ENCODE measurements at places on chromosomes 1 and 21.

- no peak for DNase-seq
These were observed 35.0 kb downstream of the BATF3 start for GRCh38 chr1:212664409-212665199.

DNA sequence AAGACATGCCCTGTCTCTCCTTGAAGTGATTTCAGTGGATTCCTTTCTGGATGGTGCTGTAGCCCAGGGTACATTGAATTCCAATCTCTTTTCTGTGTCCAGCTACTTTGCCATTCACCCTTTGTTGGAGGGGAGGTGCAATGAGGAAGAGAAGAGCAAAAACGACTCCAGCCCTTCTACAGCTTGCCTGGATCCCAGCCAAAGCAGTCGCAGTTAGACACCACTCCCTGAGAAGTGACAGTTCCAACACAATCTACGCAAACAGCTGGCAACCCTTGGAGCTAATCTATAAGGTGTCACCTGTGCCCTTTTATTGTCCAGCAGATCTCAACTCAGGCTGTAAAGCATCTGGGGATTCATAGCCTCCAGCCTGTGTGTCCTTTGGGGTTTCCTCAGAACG lies 4.6 kb downstream of the CD244 start:
- DNase-seq, result no peak

DNA sequence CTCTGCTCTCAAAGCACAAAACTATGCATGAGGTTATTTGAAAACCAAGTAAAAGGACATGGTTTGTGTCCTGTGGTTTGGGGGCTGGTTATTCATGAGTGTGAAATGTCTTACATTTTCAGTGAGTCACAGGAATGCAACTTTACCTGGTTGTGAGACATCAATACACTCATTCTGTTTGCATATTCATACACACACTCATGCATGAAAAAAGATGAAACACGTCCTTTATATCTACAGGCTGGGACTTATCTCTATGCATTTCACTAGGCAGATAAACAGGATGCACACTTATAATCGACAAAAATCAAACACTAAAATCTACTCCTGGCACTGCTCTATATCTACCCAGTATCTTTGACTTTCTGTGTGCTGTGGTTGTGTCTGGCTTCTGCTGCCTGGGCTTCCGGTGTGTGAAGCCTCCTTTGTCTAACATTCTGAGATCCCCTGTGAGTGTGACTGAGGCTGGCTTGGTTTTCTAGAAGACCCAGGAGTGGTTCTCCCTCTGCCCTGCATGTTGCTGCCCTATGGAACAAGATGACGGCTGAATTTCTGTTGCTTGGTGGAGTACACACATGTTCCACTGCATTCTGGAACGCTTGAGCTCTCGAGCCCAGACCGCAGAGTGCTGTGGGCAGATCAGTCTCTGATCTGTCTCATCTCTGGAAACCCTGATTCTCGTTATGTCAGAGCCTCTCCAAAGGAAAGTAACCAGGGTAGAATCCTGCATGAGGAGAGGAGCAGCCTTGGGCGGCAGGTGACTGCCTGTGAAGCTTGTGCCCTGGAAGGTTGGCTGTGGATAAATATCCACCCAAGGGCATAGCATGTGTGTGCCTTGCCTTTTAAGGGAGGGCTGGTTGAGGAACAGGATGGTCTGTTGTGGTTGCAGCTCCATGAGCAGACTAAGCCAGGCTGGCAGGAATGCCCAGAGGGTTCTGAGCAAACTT lies 19.7 kb upstream of the FASLG start:
- DNase-seq, result no peak

DNA sequence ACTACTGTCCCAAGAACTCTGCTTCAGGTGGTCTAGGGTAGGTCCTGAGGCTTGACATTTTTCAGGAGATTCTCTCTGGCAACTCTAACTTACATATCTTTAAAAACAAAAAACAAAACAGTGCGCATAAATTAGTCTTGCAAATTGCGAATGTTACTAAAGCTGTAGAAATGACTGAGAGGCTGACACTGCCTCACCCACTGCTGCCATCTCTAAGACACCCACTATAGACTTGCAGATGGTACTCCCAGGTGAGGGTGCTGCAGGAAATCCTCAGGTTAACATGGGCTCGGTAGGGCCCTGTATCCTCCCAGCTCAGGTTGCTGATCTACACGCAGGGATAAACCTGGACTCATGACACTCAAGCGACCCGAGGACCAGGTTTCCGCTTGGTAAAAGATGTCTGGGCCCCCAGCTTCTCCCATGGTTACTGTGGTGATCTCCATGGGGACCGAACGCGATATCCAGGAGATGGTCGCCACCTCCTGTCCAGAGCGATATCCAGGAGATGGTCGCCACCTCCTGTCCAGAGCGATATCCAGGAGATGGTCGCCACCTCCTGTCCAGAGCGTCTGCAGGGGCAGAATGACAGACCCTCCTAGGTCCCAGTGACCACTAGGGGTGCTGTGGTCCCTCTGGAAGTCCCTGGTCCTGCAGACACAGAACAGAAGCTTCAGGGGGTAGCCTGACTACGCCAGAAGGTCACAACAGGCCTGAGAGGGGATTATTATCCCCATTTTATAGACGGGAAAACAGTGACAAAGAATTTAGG lies 16.2 kb upstream of the LY9 start:
- DNase-seq, result no peak

DNA sequence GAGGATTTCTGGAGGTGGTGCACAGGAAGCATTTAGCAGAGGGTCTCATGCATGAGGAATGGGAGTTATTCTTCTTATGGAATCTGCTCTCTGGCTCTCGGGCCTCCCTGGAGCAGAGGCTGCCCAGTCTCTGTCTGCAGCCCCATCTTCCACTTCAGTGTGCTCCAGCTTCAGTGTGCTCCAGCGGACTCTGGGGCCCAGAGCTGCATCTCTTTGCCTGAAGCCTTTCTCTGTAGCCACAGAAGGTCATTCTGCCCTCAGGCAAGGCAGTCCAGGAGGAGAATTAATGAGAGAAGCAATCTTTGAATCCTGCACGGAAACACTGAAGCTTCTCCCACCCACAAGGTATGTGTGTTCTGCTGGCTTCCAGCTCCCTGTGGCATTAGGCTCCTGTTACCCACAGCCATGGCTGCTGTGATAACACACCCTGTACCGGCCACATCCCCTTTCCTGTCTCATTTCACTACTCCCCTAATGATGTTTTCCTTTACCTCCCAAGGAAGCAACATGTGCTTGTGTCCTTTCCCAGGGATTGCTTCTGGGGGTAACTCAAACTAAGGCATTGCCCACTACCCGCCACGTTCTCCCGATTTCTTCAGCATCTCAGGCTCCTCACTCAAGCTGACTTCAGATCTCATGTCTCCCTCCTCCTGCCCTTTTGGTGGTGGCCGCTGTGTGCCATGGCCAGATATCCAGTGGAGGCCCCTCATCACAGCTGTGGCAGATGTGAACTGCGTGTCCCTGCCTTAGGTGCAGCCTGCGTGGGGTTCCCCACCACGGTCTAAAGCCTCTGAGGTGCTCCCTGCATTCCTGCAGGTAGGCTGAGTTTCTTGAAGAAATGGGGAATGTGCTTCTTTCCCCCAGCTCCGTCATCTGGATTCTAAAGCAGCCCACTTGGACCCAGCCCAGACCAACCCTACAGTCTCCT lies 181.2 kb upstream of the GALNT2 start:
- DNase-seq, result no peak

DNA sequence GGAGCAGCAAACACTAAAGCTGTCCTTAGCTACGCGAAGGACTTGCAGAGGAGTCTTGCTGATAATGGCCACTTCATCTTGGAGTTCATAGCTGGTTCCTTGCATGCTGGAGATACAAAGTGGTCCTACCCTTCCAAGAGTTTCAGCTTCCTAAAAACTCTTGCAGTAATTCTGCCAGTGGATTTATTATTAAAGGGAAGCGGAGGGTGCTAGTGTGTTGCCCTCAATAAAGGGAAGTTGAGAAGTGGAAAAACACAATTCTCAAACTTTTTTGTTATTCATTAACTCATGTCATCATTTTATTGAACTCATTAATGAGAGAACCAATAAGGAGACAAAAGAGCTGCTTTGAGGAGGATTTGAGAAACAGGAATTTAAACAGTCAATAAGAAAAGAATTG lies 6.5 kb upstream of the HAPLN2 start:
- DNase-seq, result no peak

DNA sequence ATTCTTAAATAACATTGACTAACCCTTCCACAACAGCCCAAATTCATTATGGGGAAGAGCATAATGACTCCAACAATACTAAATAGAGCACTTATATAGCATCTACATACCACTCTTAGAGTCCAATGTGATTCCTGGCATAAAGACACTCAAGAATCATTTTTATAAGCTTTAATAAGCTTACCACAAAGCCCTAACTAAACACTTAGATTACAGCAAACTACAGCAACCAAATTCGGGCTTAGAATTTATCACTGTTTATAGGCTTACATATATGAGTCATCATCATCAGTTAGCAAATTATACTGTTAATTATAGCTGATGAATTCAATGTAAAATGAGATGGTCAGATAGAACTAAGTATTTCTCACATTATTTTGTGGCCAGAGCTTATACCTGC lies 7.3 kb downstream of the SCYL3 start:
- no peak for DNase-seq

- DNase-seq, result no peak
These were observed 38.6 kb upstream of the POFUT2 start for GRCh38 chr21:45326169-45326851.

DNA sequence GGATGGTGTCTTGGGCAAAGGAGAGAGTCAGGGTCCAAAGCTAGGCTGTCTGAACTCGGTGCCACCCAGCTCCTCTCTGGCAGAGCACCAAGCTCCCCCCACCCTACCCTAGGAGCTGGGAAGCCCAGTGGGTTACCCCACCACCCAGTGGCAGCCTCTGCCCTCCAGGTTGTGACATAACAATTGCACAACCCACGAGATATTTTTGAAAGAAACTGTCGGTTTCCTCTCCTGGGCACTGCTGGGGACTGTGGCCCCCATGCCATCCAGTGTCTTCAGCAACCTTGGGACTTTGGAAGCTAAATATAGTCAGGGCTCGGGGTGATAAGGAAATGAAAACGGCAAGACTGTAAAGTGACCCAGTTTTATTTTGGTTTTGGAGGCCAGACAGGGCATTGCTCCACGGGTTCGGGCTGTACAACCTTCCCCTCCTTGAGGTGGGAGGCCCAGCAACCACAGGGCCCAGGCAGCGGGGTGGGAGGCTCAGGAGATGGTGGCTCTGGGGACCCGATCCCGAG lies 1.4 kb downstream of the CITED4 start:
- no peak for DNase-seq

DNA sequence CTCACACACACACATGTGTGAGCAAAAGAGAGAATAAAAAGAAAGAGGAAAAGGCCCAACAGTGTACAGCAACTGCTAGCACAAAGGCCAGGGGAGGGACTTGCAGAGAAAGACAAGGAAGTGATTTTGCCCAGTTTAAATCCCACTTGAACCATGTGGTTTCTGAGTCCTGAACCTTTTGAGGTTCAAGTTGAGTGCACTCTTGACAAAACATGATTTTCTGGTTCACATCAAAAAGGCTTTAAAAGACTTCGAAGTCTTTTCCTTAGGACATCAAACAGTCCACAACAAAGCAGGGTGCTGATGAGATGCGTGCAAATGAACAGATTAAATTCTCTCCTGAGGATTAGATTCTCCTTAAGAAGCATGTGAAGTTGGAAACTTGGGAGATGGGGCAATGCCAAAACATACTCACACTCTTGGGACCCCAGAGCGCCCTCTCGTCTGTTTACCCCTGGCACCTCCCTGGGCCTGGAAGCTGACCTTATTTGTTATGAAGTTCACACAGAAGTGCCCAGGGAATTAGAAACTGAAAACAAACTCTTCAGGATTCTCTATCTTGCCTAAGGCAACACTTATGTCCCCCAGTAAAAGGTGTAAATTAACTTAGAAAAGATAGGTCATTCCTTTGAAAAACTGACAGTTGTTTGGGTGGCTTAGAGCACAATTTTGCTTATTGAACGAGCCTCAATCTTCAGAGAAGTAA lies 31.5 kb downstream of the RNF220 start:
- DNase-seq, result no peak

DNA sequence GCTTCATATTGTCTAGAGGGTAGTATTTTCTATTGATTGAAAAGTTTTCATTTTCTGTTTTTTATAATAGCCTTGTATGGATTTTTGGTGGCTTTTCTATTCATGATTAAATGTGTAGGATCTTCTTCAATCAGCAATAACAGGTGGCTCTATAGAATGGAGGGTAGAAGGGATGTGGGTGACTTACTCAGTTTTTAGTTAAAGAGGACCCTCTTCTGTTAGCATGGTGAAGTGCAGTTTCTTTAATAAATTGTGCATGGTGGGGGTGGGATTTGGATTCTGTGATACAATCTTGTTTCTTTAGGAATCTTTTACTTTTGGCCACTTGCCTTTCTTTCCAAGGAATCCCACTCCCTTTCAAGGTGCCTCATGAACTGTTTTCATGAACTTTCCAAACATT lies 64.7 kb downstream of the SLC35A3 start:
- DNase-seq, result peak; percentile 19

DNA sequence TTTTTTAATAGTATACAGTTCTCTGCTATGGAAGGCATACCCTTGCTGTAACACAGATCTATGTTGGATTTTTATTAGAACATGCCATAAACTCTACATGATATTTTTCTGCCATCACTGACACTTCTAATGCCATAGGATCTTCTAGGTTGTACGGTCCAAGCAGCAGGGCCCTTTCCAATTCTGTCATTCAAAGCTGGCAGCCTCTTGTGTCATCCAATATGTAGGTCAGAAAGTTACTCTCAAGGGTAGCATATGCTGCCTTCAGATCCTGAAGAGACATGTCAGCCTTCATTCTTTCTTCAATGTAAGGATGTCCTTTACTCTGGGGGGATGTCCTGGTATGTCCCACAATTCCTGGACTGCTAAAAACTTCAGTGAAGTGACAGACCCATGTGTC lies 629.2 kb upstream of the USP24 start:
- DNase-seq, result no peak

- no peak for DNase-seq
These were observed 284.4 kb downstream of the VAV3 start for GRCh38 chr1:107680579-107680985.

DNA sequence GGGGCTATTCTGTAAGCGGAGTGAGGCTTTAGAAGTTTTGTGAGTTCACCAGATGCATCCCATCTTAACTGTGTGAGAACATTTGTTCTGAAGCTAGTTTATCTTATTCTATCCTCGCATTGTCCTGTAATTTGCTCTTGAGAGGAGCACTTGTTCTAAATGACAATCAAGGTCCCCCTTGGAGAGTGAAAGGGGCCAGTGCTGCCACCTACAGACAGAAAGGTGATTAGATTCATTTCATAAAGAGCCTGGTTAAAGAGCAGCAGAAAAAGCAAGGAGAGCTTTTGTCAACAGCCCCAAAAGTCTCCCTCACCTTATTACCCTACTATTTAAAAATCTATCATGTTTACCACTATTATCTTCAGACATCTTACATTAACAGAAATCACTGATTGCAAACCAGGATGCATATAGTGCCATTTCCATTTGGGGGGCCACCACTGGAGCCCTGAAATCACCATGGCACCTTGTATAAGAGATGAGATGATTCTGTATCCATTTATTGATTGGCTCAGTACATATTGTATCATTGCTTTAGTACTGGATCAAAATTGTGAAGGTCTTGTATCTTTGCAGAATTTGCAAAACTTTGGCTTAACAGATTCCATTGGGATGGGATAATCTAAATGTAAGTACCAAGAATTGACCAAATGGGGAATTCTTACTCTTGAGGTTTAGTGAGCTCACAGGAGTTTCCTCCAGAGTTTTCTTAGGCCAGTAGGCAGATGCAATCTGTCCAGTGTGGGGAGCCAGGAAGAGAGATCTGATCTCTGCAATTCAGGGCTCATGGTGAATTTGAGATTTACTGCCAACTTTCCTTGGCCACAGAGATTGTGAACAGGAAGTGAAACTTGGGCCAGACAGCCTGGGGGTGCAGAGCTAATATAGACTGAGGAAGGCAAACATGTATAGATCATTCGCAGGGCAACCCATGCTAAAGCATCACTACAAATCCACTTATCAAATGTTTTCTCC lies 64.3 kb upstream of the TRABD2B start:
- peak; percentile 6 for DNase-seq
